ENCODE measurements at places on chromosomes 12 and 14.

- no peak for DNase-seq
Measured at GRCh38 chr14:77470224-77470870, 12.5 kb downstream of the AHSA1 start.

GRCh38 chr12:122732170-122732569 is 1.5 kb upstream of the HCAR1 start:
- no peak for DNase-seq

GRCh38 chr12:5258498-5258897 is 173.4 kb upstream of the NTF3 start:
- DNase-seq = peak; percentile 98

GRCh38 chr14:103023881-103024473 is 33.4 kb downstream of the CDC42BPB start:
- DNase-seq = peak; percentile 76

- DNase-seq = peak; percentile 56
Measured at GRCh38 chr12:65593239-65593701, 231.0 kb upstream of the HMGA2 start.
